Mesendoderm (in vitro differentiated cells): ENCODE measurements at places on chromosomes 4 and X.
A peak's percentile ranks its signal among the peaks of the same experiment; 100 is the strongest.

- no peak for DNase-seq
Measured at GRCh38 chrX:76029385-76029784, 143.5 kb upstream of the PBDC1 start.

DNA sequence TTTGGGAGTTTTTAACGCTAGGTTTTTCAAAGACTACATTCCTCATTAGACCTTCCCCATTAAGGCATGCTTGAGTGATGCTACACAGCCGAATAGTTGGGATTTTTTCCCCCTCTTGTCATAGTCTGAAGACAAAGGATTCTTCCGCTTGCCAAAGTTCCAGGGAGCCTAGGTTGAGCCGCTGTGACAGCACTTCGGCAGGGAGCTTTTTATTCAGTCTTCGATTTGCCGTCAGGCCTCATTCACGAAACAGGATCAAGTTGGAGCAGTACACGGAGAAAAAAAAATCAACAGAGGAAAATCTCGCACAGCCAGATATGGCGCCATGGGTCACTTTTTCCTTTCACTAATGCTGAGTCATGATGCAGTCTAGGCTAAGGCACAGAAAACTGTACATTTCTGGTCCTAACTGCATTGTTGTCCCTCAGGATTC, 24.3 kb downstream of the SHROOM3 start:
- DNase-seq: peak; percentile 99

GRCh38 chr4:89275587-89275986, 32.0 kb downstream of the GPRIN3 start:
- no peak for DNase-seq

DNA sequence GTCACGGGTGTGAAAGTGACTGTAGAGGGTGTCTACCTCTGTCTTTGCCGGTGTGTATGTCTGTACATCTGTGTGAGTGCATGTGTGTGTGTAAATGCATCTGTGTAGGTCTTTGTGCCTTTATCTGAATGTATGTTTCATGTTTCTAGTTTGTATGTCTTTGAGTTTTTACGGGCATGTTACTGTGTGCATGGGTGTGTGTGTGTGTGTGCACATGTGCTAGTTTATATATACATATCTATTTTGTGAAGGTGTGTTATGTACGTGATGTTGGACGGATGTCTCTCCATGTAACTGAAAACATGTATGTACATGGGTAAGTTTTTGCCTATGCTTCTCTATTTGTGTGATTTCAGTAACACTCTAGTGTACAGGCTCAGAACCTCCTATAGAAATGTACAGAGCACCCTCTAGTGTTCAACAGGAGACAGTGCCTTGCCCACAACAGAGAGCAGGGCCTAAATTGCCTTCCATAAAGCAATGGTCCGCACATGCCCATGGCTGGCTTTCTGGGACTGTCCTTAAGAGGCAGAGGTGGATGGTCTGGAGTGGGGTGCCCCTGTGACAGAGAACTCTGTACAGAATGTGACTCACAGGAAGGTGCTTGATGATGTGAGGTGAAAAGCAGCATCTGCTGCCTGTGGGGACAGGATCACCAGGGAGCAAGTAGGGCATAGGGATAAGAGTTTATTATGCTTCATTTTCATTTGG, 343.5 kb downstream of the RAPGEF2 start:
- peak; percentile 73 for DNase-seq

DNA sequence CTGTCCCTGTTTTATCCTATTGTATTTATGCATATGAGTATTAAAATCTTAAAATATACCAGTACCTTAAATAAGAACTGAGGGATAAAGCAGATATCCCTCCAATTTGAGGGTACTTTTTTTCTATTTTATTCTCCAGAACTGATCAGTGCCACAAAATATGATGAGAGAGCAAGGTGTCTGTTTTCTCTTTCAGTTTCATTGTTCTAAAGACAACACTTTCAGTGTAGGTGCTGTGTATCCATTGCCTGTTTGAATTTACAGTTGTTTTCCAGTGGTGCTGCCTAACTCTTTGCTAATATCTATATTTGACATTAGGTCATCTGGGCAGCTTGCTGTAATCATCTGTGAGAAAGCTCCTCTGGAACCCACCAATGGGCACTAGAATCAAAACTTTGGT, 394.7 kb downstream of the IL1RAPL1 start:
- DNase-seq: no peak

DNA sequence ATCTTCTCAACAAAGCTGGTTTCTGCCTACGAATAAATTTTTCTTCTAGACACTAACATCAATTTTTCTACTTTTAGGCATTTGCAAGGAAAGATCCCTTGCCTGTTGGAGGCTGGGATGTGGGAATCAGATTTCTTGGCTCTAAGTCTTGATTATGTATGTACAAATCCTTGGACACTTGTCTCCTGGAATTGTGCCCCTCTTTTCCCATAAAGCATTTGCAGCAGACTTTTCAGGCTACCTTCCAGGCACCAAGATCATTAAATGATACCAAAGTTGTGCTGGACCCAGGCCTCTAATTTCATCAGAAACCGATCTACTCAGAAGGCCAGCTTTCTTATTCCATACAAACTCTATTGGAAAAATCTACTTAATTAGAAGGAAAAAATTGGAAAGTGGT, 339.5 kb upstream of the DIPK2B start:
- no peak for DNase-seq

- DNase-seq: no peak
Measured at GRCh38 chr4:151804821-151805220, 44.0 kb upstream of the GATB start.

DNA sequence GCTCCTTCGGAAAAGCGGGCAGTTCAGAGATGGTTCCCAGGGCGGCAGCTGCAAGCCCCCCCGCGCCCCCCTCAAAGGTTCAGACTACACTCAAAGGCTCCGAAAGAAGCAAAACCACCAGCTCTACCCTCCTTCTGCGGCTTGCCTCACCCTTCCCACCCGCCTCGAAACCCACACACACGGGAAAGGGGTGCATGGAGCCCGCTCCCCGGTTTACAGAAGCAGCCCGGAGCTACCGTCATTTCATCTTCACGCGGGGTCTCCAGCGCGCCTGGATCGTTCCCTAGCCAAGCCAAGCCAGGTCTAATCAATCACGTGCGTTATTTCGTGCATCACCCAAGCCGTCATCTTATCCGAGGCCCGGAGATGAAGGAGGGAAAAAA, 1.2 kb downstream of the NLGN4X start:
- peak; percentile 23 for DNase-seq

- DNase-seq: no peak
Measured at GRCh38 chr4:171876636-171877035, 63.4 kb downstream of the GALNTL6 start.

DNA sequence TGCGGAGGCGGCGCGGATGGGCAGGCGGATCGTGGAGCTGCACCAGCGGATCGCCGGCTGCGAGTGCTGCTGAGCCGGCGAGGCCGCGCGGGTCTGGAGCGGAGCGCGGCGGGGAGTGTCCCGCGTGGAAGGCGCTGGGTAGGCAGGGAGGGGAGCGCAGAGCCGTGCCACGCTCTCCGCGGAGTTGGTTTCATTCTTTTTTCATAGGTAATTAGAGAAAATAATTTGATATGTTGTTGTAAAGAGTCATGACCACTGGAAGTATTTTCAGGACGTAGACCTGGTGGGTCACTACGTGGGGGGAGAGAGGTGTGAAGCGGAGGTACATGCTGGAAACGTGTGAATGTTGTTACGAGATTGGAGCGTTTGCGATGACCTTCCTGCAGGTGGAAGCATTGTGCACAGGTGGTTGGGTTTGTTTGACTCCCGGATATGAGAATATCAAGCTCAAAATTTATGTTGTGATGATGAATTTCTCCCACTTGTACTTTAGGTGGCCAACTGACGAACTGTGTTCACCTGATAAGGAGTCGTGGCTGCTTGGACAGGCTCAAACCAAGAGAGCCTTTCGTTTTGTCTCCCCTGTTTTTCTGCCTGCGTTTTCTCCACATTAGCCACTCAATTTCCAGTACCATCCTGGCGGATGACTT, 19.1 kb upstream of the S100P start:
- peak; percentile 71 for DNase-seq
